SJSA1 (cell line): ENCODE measurements at places on chromosomes 16 and 17. TPM values are rescaled to one million over a fixed set of nuclear protein-coding genes. Genes with fewer than 3 reads are reported as not detected.

The CCDC200 gene
- total RNA-seq, result not detected in 2 replicates

DNA sequence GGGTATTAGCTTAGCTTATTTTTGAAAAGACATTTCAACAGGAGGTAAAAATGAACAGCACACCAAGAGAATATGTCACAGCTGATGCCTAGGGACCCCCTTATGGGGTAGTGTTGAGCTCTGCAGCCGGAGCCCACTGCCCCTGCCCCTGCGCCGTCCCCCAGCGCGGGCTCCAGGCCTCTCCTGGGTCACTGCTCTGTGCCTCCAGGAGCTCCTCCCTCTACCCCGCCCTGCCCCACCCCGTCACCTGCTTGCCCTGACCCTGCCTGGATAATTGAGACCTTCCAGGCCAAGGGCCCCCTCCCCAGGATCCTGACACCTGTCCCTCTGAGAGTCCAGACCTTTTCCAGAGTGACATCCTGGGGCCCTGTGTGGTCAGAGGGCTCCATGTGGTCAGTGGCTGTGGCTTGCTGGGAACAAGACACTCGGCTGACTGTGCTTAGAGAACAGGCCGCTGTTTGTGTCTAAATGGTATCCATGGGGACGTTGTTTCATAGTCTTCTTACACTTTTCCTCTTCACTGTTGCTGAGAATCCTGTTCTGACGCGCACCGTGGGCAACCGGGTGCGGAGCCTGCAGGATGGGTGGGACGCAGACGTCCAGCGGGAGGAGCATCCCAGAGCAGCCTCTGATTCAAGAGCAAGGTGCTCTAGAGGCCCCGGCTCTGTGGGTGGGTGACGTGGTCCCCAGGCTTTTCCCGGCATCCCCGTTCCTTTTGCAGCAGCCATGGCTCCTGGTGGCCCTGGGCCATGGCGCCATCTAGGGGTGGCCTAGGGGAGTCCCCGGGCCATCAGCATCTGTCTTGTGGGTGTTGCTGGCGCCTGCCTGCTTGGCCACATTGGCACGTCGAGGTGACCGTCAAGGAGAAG is 20.0 kb upstream of the WFIKKN1 start:
- H3K27me3 ChIP-seq, result no peaks in the 10 kb centered on the region
- H3K4me1 ChIP-seq, result no peaks in the 10 kb centered on the region
- H3K36me3 ChIP-seq, result no peaks in the 10 kb centered on the region
- no peak overlapping the region for H3K4me3 ChIP-seq
- no peak overlapping the region for H3K27ac ChIP-seq

DNA sequence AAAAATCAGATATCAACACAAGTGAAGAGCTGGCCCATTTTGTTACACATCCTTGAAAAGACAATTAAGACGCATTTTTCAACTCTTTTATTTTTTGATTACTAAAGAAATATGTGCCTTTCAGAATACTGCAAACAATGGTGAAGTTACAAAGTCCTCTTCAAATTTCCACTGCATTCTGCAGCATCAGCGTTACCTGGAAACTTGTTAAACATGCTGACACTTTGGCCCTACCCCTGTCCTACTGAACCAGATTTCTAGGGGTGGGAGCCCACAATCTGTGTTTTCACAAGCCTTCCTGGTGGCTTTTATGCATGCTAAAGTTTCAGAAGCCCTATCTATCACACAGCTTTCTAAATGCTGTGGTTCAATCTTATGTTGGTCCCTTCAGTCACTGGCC is 4.5 kb upstream of the CCL14 start:
- no peaks in the 10 kb centered on the region for H3K27me3 ChIP-seq
- no peak overlapping the region for H3K4me3 ChIP-seq
- no peak overlapping the region for H3K27ac ChIP-seq
- H3K4me1 ChIP-seq, result no peaks in the 10 kb centered on the region
- DNase-seq, result no peak
- H3K36me3 ChIP-seq, result no peaks in the 10 kb centered on the region

- H3K27me3 ChIP-seq, result no peaks in the 10 kb centered on the region
- peaks cover 40% of the 10 kb centered on the region for H3K4me1 ChIP-seq
- H3K27ac ChIP-seq, result peak overlapping the region; percentile 44
- peak; percentile 69 for DNase-seq
- peaks cover 40% of the 10 kb centered on the region for H3K36me3 ChIP-seq
Observed at GRCh38 chr16:86490859-86491639, 19.3 kb upstream of the FOXF1 start.

DNA sequence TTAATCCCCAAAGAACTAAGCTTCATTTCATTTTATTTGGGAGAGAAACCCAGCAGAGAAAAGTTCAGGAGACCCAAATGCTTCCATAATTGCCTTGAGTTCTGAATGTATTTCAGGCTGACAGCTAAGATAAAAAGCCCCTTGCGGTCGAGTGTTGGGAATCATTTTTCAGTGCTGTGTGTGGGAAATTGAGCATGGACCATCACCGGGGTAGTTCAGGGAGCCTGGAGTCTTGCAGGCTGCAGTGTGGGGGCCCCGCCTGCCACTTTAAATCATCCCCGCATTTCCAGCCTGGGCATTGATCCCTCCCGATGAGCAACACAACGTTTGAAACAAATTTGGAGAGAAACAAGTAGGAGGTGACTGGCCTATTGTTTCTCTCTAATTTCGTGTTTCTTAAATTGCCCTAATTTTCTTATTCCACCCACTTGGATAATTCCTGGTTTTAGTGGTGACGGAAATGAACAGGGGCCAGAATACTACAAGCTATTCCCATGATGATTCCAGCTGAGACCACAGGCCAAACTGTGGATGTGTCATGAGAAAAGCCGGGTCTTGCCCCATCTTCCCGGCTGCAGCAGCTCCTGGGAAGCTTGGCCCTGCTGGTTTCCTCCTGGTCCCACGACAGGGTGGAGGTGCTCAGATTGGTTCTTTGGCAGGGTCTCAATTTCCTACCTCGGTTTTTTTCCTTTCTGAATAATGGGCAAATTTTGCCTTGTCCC is 75.1 kb downstream of the FOXL1 start:
- no peak overlapping the region for H3K4me3 ChIP-seq
- H3K27me3 ChIP-seq, result no peaks in the 10 kb centered on the region
- no peak for DNase-seq
- no peak overlapping the region for H3K27ac ChIP-seq
- H3K4me1 ChIP-seq, result peaks cover 29% of the 10 kb centered on the region
- no peaks in the 10 kb centered on the region for H3K36me3 ChIP-seq

The NXN gene
- total RNA-seq, result 48.4 and 56.6 TPM in 2 replicates

- no peak overlapping the region for H3K4me3 ChIP-seq
- H3K36me3 ChIP-seq, result peaks cover 3% of the 10 kb centered on the region; the same call in 1 of the 2 replicates
- H3K27me3 ChIP-seq, result no peaks in the 10 kb centered on the region
- DNase-seq, result no peak
- H3K4me1 ChIP-seq, result peaks cover 43% of the 10 kb centered on the region
Observed at GRCh38 chr16:87380881-87381280, 2.7 kb downstream of the FBXO31 start.

- H3K27me3 ChIP-seq, result no peaks in the 10 kb centered on the region
- no peak for DNase-seq
- H3K4me1 ChIP-seq, result peaks cover 30% of the 10 kb centered on the region
- no peak overlapping the region for H3K4me3 ChIP-seq
Observed at GRCh38 chr17:72378414-72379390, 257.9 kb downstream of the SOX9 start.

The EVPL gene
- total RNA-seq, result not detected in 2 replicates

The CACNA1H gene
- not detected in 2 replicates for total RNA-seq

DNA sequence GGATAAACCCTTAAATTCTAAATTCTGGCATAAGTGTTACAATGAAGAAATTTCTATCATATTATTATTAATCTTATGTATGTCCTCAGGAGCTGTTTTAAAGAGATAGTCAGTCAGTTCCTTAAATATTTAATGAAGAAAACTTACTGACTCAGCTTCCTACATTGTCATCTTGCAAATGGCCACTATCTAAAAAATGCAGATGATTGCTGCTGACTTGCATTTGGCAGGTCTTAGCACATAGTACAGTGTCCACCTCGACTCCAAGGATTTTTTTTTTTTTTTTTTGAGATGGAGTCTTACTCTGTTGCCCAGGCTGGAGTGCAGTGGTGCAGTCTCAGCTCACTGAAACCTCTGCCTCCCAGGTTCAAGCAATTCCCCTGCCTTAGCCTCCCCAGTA is 55.1 kb upstream of the CORO6 start:
- H3K27ac ChIP-seq, result no peak overlapping the region
- peaks cover 17% of the 10 kb centered on the region for H3K36me3 ChIP-seq
- peaks cover 3% of the 10 kb centered on the region; the same call in 1 of the 2 replicates for H3K4me1 ChIP-seq
- H3K27me3 ChIP-seq, result no peaks in the 10 kb centered on the region
- no peak for DNase-seq

GRCh38 chr17:66713533-66714042 is 121.3 kb upstream of the CACNG5 start:
- H3K27me3 ChIP-seq, result no peaks in the 10 kb centered on the region
- peaks cover 20% of the 10 kb centered on the region; the same call in 1 of the 2 replicates for H3K4me1 ChIP-seq
- no peak for DNase-seq
- H3K36me3 ChIP-seq, result peaks cover 5% of the 10 kb centered on the region; the same call in 1 of the 2 replicates
- H3K4me3 ChIP-seq, result no peak overlapping the region

The TMEM88 gene
- not detected in 2 replicates for total RNA-seq

- H3K27ac ChIP-seq, result no peak overlapping the region
- peaks cover 58% of the 10 kb centered on the region for H3K4me1 ChIP-seq
- no peaks in the 10 kb centered on the region for H3K36me3 ChIP-seq
- H3K4me3 ChIP-seq, result no peak overlapping the region
- DNase-seq, result no peak
- H3K27me3 ChIP-seq, result no peaks in the 10 kb centered on the region
Observed at GRCh38 chr17:31726980-31727427, 132.0 kb downstream of the COPRS start.

The ABCC11 gene
- 0.66 TPM in 1 of 2 replicates, not detected in the other for total RNA-seq

DNA sequence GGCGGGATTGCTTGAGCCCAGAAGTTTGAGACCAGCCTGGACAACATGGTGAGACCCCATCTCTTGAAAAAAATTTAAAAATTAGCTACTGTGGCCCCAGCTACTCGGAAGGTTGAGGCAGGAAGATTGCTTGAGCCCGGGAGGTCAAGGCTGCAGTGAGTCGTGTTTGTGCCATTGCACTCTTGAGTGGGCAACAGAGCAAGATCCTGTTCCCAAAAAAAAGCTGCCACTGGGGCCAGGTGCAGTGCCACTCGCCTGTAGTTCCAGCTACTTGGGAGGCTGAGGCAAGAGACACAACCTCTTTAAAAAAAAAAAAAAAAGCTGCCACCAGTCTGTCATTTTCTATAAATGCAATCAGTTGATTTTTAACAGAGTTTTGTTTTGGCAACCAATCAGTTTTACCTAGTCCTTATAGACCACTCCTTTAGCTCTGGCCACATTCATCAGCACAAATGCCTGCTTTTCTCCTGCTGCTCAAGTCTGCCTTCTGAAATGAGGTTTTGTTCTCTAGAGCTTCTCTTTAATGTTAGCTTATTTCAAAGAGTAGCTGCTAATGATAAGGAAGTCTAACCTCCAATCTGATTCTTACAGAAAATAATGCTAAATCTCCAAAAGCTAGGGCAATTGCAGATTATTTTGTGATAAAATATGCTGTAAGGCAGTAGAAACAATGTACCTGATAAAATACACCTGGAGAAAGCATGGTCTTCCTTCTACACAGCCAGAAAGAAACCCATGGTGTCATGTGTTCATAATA is 64.8 kb downstream of the TUBD1 start:
- H3K27me3 ChIP-seq, result no peaks in the 10 kb centered on the region
- peak; percentile 35 for DNase-seq
- H3K4me1 ChIP-seq, result peaks cover 74% of the 10 kb centered on the region
- no peak overlapping the region for H3K4me3 ChIP-seq

GRCh38 chr16:77437859-77438258 is 3.0 kb upstream of the ADAMTS18 start:
- H3K36me3 ChIP-seq, result no peaks in the 10 kb centered on the region
- H3K4me3 ChIP-seq, result no peak overlapping the region
- no peaks in the 10 kb centered on the region for H3K4me1 ChIP-seq
- no peak overlapping the region for H3K27ac ChIP-seq
- H3K27me3 ChIP-seq, result peaks cover 26% of the 10 kb centered on the region
- DNase-seq, result no peak

GRCh38 chr17:42281571-42282096 is 5.4 kb upstream of the STAT5B start:
- H3K27me3 ChIP-seq, result no peaks in the 10 kb centered on the region
- H3K4me3 ChIP-seq, result no peak overlapping the region
- peak; percentile 37 for DNase-seq
- no peak overlapping the region for H3K27ac ChIP-seq
- H3K4me1 ChIP-seq, result peaks cover 8% of the 10 kb centered on the region

DNA sequence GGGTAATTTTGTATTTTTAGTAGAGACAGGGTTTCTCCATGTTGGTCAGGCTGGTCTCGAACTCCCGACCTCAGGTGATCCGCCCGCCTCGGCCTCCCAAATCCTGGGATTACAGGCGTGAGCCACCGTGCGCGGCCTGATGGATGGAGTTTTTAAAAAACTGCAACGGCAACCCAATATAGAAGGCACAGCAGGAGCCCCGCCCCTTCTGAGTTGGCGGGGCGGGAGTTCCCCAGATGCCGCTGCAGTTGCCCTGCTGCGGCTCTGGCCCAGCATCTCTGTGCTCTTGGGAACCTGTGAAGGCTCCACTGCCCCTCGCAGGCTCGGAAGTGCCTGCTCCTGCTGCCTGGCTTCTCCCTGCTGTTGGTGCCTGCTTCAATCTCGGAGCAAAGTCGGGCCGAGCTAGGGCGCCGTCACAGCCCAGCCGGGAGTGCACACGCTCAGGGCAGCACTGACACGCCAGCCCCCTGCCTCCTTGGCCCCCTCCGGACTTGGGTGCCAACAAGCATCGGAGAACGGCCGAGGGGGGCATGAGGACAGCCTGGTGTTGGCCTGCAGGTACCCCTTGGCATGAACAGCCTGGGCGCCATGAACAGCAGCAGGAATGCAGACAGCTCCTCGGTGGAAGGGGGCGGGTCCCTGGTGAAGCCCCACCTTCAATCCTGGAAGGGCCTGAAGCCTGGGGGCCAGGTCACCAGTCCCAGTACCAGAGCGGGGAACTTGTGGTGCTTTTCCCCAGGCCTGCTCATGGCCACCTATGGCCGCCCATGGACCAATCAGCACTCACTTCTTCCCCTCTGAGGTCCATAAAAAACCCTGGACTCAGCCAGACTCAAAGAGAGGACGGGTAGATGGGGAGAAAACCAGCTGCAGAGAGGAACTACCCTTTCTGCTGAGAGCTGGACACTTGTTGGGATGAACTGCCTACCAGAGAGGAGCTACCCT is 2.3 kb upstream of the NT5M start:
- peaks cover 10% of the 10 kb centered on the region for H3K4me1 ChIP-seq
- no peaks in the 10 kb centered on the region for H3K36me3 ChIP-seq
